ENCODE measurements at places on chromosomes 5 and 9.

DNA sequence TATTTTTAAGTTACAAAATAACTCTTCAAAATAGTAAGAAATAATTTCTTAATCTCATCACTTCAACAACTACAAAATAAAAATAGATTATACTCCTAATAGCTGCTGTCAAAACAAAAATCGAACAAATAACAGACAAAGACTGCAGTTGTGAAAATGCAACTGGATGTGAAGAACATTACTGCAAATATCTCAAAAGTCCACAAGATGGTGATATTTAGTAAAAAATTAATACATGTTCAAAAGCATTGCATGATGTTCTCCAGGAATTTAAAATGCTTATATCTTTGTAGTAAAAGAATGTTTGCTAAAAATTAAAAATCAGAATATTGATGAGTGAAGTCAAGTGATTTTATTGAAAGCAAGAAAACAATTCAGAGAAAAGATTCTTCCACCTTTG is 66.2 kb downstream of the MPDZ start:
- DNase-seq, result no peak

DNA sequence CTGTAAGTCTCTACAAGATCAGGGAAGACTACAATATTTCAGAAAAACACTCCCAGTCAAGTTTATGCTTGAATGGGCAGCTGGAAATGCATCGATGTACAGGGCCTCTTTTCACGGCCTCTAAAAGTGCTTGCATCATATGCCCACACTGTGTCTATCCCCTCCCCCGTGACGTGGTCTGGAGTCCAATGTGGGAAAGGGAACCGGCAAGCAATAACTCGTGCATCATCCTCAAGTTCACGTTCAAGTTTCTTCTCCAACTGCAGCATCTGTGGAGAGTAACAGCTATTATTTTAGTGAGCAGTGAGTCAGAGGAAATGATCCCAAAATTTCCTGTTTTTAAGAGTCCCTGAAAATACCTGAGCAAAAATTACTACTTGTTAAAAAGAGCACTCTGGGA is 22.3 kb downstream of the ATPSCKMT start:
- no peak for DNase-seq

DNA sequence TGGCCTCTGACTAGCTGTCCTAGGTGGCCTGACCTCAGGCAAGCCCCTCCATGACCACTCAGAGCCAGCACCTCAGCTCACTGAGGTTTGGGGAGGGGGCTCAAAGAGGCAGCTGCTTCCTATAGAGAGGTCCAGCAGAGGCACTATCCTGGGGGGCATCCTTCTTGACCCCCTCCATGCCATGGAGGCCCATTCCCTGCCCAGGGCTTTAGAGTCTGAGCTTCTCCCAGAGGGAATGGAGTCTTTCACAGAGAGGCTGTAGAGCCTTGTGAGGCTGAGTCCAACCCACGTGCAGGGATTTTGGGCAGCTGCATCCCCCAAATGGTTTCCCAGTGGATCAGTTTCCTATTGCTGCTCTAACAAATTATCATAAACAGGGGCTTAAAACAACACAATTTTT is 16.9 kb downstream of the IRF1 start:
- peak; percentile 2 for DNase-seq

DNA sequence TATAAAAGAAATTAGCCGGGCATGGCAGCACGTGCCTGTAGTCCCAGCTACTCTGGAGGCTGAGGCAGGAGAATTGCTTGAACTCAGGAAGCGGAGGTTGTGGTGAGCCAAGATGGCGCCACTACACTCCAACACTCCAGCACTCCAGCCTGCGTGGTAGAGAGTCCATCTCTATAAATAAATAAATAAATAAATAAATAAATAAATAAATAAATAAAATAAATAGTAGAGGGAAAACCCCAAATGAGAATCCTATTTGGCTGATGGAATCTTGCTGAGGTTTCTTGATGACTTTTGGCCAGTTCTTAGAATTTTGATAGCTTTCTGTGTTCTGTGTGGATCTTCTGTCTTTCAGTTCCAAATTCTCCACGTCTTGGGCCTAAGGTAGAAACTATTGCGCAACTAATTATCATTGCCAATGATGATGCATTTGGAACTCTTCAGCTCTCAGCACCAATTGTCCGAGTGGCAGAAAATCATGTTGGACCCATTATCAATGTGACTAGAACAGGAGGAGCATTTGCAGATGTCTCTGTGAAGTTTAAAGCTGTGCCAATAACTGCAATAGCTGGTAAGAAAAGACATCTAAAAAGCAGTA is 126.9 kb downstream of the ADGRV1 start:
- no peak for DNase-seq

GRCh38 chr5:57166276-57166675 is 7.6 kb upstream of the GPBP1 start:
- no peak for DNase-seq

DNA sequence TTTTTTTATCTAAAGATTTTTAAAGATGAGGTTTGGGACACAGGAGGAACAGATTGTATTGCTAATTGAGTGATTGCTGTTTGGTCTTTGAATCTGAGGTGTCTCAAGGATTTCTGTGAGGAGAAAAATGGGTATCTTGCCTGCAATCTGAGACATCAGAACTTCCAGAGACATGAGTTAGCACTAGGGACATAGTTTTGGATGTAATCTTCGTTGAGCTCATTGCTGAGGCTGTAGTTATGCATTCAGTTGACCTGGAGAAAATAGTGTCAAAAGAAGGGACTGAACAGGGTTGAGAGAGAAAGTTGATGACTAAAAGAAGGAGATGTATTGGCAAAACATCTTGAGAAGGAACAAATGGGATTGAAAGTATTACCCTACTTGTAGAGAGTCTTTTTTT is 24.6 kb downstream of the C9orf85 start:
- no peak for DNase-seq

GRCh38 chr9:88738709-88739108 is 203.7 kb downstream of the NXNL2 start:
- DNase-seq, result no peak

- DNase-seq, result no peak
Measured at GRCh38 chr9:744790-745484, 96.6 kb upstream of the DMRT1 start.

GRCh38 chr5:37055383-37055990 is 178.9 kb downstream of the NIPBL start:
- DNase-seq, result no peak

DNA sequence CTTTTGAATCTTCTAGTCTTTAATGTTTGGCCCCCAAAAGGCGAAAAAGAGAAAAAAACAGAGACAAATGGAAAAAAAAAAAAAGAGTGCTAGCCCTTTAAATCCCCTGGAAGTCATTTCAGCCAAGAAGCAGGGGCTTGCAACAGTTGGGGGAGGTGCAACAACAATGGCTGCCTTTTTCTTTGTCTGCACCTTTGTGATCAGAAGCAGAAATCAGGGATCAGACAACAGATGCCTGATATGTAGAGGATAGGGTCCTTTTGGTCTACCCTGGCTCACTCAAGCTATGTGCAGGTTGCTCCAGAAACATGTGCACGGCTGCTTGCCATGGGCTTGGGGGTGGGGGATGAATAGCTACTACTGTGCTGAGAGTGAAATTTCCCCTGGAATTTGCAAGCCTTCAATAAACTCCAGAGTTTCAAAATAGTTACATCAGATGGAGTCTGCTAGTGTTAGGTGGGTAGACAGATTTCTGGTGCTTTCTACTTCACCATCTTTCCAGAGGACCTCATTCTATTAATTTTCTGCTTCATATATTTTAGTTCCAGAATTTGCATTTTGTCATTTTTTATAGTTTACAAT is 150.9 kb downstream of the FGF18 start:
- no peak for DNase-seq

- no peak for DNase-seq
Measured at GRCh38 chr9:34552986-34553385, 30.2 kb upstream of the ENHO start.

GRCh38 chr9:138104251-138105122 is 226.9 kb downstream of the CACNA1B start:
- DNase-seq, result no peak

- no peak for DNase-seq
Measured at GRCh38 chr9:100064872-100065581, 33.8 kb downstream of the ERP44 start.

DNA sequence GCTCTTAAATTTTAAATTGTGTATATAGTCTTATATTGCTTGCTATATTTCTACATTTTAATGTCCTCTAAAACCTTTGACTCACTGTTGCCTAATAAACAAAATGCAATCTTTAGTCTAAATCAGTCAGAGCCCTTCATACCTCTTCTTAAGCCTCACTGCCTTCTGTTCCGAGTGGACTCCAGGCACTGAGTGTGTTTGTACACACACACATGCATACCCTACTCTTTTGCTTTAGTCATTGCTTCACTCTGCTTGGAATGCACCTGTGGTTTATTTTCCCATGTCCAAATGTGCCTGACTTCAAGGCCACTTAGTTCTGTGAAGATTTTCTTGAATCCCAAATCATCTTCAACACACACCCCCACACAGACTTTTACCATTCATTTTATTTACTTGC is 60.9 kb downstream of the SLC12A2 start:
- DNase-seq, result no peak

- no peak for DNase-seq
Measured at GRCh38 chr5:65861830-65862241, 64.5 kb upstream of the ERBIN start.

GRCh38 chr5:149675610-149676201 is 54.4 kb upstream of the PPARGC1B start:
- no peak for DNase-seq

Measured in CD4-positive, alpha-beta T cell treated with Interleukin-17A for 4 hours (primary cell).